ENCODE measurements at places on chromosomes 2 and 18. TPM values are rescaled to one million over a fixed set of nuclear protein-coding genes. Genes with fewer than 3 reads are reported as not detected.

DNA sequence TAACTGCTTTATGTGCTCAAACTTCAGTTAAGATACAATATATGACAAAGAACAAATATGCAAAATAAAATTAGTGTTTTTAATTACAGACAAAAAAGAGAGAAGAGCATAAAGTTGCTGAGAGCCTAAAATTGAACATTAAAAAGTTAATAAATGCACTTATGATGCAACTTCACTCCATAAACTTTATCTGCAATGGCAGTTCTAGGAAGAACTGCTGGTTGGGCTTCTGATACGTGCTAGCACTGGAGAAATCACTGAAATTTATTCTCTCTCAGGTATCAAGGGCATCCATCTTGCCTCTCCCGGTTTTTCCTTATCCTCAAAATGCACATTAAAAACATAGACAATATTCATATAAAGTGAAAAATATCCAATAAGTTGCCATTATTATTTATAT is 35.7 kb downstream of the MYO3B start:
- H3K27ac ChIP-seq, result no peak overlapping the region
- H3K27me3 ChIP-seq, result peaks cover 4% of the 10 kb centered on the region
- H3K36me3 ChIP-seq, result peaks cover 2% of the 10 kb centered on the region
- H3K4me3 ChIP-seq, result no peak overlapping the region
- no peaks in the 10 kb centered on the region for H3K4me1 ChIP-seq

GRCh38 chr2:120253021-120253882 is 600 bp downstream of the RALB start:
- H3K27me3 ChIP-seq, result peaks cover 16% of the 10 kb centered on the region
- H3K4me1 ChIP-seq, result peaks cover 48% of the 10 kb centered on the region
- peaks cover 39% of the 10 kb centered on the region for H3K36me3 ChIP-seq
- peak overlapping the region; percentile 81 for H3K27ac ChIP-seq
- no peak for DNase-seq

The EPAS1 gene
- total RNA-seq, result 11.7 TPM

DNA sequence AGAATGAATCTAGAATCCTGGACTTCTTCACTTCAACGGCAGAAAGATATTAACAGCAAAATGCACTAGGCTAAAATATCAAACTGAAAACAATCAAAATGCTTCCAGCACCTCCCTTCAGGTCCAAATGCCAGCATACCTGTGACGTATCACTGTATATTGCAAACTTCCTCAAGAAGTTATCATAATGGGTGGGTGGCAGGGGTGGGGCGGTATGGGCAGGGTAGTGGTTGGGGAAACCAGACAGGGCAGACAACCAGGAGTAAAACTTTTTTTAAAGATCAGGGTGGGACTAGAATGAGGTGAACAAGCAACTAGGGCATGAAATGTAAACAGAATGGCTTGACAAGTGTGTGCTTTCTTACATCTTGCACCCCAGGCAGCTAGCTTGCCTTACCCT is 140.9 kb downstream of the SATB2 start:
- H3K27me3 ChIP-seq, result no peaks in the 10 kb centered on the region
- no peaks in the 10 kb centered on the region for H3K36me3 ChIP-seq

The DTNA gene
- not detected for total RNA-seq

The TUBB8B gene
- not detected for total RNA-seq

GRCh38 chr18:36141576-36141975 is 11.9 kb downstream of the ELP2 start:
- H3K4me1 ChIP-seq, result peaks cover 5% of the 10 kb centered on the region
- DNase-seq, result no peak
- no peaks in the 10 kb centered on the region for H3K27me3 ChIP-seq
- H3K4me3 ChIP-seq, result no peak overlapping the region
- H3K27ac ChIP-seq, result no peak overlapping the region
- H3K36me3 ChIP-seq, result peaks cover 23% of the 10 kb centered on the region

GRCh38 chr2:207107551-207107950 is 58.2 kb downstream of the KLF7 start:
- no peak for DNase-seq
- peaks cover 38% of the 10 kb centered on the region for H3K36me3 ChIP-seq
- H3K27me3 ChIP-seq, result no peaks in the 10 kb centered on the region
- no peak overlapping the region for H3K4me3 ChIP-seq
- peaks cover 18% of the 10 kb centered on the region for H3K4me1 ChIP-seq

The DSC1 gene
- 0.71 TPM for total RNA-seq

The RNF125 gene
- total RNA-seq, result 29.0 TPM

The SP140 gene
- 61.4 TPM for total RNA-seq

DNA sequence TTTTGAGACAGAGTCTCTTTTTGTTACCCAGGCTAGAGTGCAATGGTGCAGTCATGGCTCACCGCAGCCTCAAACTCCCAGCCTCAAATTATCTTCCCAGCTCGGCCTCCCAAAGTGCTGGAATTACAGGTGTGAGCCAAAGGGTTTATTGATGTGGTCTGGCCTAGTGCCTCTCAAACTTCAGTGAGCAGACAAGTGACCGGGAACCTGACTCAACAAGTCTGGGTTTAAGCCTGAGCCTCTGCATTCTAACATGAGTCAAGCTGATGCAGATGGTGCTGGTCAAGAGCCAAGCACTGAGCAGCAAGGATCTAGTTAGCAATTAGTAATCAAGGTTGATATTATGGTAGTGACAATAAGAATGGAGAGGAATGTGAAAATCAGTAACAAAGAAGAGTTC is 21.3 kb downstream of the CDK15 start:
- H3K27ac ChIP-seq, result no peak overlapping the region
- peaks cover 1% of the 10 kb centered on the region for H3K4me1 ChIP-seq
- no peak overlapping the region for H3K4me3 ChIP-seq
- peaks cover 11% of the 10 kb centered on the region for H3K27me3 ChIP-seq

The DGUOK gene
- total RNA-seq, result 77.7 TPM

GRCh38 chr2:199465390-199465789 is 7.7 kb upstream of the SATB2 start:
- H3K27me3 ChIP-seq, result peaks cover 87% of the 10 kb centered on the region
- H3K27ac ChIP-seq, result no peak overlapping the region
- no peak for DNase-seq
- H3K4me1 ChIP-seq, result peaks cover 10% of the 10 kb centered on the region

GRCh38 chr2:72932045-72932740 is 14.9 kb downstream of the EMX1 start:
- peak overlapping the region; percentile 56 for H3K27ac ChIP-seq
- H3K4me1 ChIP-seq, result peaks cover 20% of the 10 kb centered on the region
- H3K4me3 ChIP-seq, result peak overlapping the region; percentile 35
- H3K27me3 ChIP-seq, result peaks cover 7% of the 10 kb centered on the region

The TRIM54 gene
- 0.19 TPM for total RNA-seq

DNA sequence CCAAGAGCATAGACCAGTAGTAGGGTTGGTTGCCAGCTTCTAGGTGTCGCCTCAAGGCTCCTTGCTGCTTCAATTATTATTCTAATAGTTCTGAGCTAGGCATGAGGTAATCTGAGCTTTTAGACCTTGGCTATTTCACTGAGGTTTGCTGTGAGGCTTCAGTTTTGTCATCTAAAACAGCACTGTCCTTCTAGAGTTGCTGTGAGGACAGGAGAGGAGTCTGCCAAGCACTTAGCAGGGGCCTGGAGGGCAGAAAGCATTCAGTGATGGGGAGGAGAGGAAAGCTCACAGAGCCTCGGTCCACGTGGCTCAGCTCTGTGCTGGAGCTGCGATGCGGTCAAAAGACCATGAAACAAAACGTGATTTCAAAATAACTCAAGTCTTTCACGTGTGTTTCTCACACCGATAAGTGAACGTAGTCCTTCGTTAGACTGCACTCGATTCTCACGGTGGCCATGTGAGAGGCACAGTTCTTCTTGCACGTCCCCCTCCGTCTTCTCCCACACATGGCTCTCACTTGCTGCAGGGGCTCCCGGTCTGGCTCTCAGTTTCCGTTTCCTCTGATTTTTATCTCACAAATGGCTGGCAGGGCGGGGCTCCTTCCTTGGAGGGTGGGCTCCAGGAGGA is 113.7 kb downstream of the B3GNT2 start:
- H3K27me3 ChIP-seq, result no peaks in the 10 kb centered on the region
- no peaks in the 10 kb centered on the region for H3K36me3 ChIP-seq
- DNase-seq, result peak; percentile 53
- H3K27ac ChIP-seq, result peak overlapping the region; percentile 94
- H3K4me3 ChIP-seq, result peak overlapping the region; percentile 63

DNA sequence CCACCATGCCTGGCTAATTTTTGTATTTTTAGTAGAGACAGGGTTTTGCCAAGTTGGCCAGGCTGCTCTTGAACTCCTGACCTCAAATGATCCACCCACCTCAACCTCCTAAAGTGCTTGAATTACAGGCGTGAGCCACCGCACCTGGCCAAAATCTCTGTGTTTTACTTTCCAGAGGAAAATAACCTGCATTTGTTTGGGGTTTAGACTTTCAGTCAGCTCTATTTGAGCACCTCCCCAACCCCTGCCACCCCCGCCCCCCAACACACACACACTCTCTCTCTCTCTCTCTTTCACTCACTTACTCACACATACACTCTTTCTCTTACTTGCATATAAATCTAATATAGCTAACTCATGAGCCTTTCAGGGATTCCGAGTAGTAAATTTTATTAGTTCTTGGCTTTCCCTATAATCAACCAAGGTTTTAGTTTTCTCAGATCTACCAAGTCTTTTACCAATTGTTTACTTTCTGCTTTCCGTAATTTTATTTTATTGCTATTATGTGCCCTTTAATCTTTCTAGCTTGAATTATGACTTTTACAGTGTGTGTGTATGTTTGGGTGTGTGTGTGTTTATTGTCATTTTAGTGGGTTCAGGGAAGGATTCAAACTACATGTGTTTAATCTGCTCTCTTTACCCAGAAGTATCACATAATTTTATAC is 24.5 kb downstream of the MFSD6 start:
- H3K27ac ChIP-seq, result peak overlapping the region; percentile 51
- DNase-seq, result no peak
- H3K4me1 ChIP-seq, result peaks cover 37% of the 10 kb centered on the region
- H3K36me3 ChIP-seq, result peaks cover 51% of the 10 kb centered on the region
- H3K27me3 ChIP-seq, result no peaks in the 10 kb centered on the region
- H3K4me3 ChIP-seq, result no peak overlapping the region

GRCh38 chr2:227238238-227239237 is 74.1 kb downstream of the COL4A3 start:
- H3K4me1 ChIP-seq, result no peaks in the 10 kb centered on the region
- peaks cover 15% of the 10 kb centered on the region for H3K27me3 ChIP-seq
- no peaks in the 10 kb centered on the region for H3K36me3 ChIP-seq
- no peak overlapping the region for H3K27ac ChIP-seq

The REG3G gene
- not detected for total RNA-seq

GRCh38 chr18:816869-817268 is 4.8 kb upstream of the YES1 start:
- H3K4me1 ChIP-seq, result peaks cover 42% of the 10 kb centered on the region
- H3K27ac ChIP-seq, result peak overlapping the region; percentile 42
- no peak for DNase-seq
- H3K27me3 ChIP-seq, result no peaks in the 10 kb centered on the region
- peaks cover 2% of the 10 kb centered on the region for H3K36me3 ChIP-seq

DNA sequence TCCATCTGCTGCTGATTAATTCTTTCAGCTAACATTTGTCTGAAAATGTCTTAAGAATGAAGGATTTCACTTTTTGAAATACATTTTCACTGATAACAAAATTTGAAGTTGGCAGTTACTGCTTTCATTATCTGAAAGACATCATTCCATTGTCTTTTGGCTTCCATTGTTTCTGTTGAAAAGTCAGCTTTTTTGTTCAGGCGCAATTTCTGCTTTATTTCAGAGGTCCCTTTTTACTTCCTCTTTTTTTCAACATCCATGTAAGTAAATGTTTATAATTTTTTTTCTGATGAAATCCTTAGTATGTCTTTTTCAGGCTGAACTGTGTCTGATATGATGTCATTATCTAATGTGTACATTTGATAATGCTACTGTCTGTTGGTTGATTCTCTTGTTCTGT is 184.2 kb downstream of the RND3 start:
- H3K27me3 ChIP-seq, result no peaks in the 10 kb centered on the region
- no peak for DNase-seq
- H3K4me3 ChIP-seq, result no peak overlapping the region
- H3K4me1 ChIP-seq, result no peaks in the 10 kb centered on the region
- no peak overlapping the region for H3K27ac ChIP-seq

DNA sequence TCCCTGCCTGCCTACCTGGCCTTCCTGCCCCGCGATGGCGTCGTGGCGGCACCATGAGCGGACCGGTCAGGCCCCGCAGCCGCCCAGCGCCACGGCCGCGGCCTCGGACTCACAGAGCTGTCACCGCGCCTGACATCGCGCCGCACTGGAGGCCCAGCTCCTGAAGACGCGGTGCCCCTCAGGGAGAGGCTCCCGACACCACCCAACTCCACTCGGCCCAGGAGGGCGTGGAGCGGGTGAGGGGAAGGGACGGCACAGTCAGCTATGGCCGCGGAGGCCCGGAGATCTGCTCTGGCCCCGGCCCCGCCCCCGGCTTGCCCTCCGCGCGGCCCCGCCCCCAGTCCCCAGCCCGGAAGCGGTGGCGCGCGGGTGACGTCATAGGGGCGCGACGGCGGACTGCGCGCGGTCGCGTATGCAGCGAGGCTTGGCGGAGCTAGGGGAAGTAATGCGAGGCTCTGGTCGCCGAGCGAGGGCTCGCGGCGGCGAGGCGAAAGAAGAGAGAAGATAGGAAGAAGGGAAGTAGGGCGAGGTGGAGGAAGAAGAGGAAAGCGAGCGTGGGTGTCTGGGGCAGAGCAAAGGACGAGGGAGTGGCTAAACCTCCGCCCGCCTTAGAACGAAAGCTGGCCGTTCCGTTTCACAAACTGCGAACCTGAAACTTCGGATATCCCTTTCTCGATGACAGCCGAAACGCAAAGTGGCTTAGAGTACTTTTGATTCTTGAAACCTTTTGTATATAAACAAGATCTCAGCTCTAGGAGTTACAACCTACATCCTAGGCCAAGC is at the start of gene SLC35F5:
SLC35F5 (minus strand) TSS at position 288 of the 783 bp plus-strand sequence; CDS start at position 55, 233 bp downstream.
- peaks cover 22% of the 10 kb centered on the region for H3K4me1 ChIP-seq
- peak within 1 kb of the TSS; percentile 100 for H3K27ac ChIP-seq
- H3K27me3 ChIP-seq, result no peaks in the 10 kb centered on the region
- peaks cover 10% of the 10 kb centered on the region for H3K36me3 ChIP-seq
- H3K4me3 ChIP-seq, result peak within 1 kb of the TSS; percentile 99

The SGPP2 gene
- 0.89 TPM for total RNA-seq

DNA sequence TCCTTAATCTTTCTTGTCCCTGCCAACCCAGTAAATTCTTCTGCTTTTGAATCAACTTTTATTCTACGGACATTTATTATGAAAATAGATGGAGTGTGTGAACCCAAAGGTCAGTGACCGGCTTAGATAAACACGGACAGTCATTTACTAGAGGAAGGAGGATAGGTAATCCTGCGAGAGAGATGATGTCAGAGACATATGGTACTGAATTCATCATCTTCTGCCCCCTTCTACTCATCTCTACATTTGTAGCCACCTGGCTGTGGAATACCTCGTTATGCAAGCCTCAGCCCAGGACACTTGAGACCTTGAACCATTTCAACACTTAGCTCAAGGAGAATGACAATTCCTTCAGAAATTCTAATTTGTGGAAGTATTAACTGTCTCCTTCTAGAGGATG is 443.6 kb downstream of the TDRD15 start:
- no peak for DNase-seq
- H3K4me3 ChIP-seq, result no peak overlapping the region
- H3K4me1 ChIP-seq, result no peaks in the 10 kb centered on the region
- no peak overlapping the region for H3K27ac ChIP-seq
- no peaks in the 10 kb centered on the region for H3K27me3 ChIP-seq
- H3K36me3 ChIP-seq, result no peaks in the 10 kb centered on the region

The CCDC74B gene
- total RNA-seq, result 1.5 TPM

All from activated naive CD8-positive, alpha-beta T cell treated with anti-CD3 and anti-CD28 coated beads, Interleukin-2, amount 10 ng/mL, durations not matched to agents 7 days and 5 days (primary cell).